CD4-positive, alpha-beta memory T cell (primary cell): ENCODE measurements at places on chromosomes 4 and X. TPM values are rescaled to one million over a fixed set of nuclear protein-coding genes. Genes with fewer than 3 reads are reported as not detected.

VCX2 gene
- not detected for total RNA-seq

CLIC2 gene
- total RNA-seq = 0.28 TPM

DNA sequence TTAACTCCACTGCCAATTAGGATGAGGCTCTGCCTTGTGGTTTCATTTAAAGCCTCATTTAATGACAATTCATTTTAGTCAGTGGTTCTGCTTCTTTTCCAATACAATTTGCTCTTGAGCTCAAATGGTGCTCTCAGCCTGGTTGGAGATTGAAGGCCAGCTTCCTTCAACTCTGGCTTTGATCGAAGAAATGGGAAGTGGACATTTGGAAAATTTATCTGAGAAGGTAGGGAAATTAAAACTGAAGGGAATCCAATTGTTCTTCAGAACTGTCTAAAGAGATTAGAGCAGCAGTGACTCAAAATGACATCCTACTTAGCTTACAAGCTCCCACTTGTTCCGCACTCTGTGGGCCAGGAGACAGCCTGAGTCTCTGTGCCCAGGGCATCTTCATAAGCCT is 206.8 kb downstream of the SMARCA1 start:
- H3K36me3 ChIP-seq = no peaks in the 10 kb centered on the region
- DNase-seq = no peak
- H3K27me3 ChIP-seq = no peaks in the 10 kb centered on the region
- H3K4me3 ChIP-seq = no peak overlapping the region
- H3K4me1 ChIP-seq = no peaks in the 10 kb centered on the region

HERC3 gene
- total RNA-seq = 97.1 TPM

PALLD gene
- 1.0 TPM for total RNA-seq

CFAP47 gene
- total RNA-seq = not detected

DNA sequence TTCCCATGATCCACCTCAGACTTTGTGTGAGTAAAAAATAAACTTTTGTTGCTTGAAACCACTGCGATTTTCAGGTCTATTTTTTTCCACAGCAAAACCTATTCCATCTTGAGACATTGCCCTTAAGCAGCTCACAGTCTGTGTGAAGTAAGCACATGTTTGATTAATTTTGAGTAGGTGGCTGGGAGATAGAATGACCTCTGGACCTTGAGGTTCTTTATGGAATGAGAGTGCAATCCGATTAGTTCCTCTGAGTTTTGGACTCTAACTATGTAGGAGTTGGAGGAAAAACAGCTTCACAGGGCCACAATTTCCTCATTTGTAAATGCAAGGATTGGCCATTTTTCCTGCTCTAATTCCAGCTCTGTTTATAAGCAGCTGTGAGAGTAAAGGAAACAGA is 234.1 kb upstream of the IGFBP7 start:
- no peak for DNase-seq
- H3K27ac ChIP-seq = no peak overlapping the region
- H3K36me3 ChIP-seq = no peaks in the 10 kb centered on the region
- no peak overlapping the region for H3K4me3 ChIP-seq
- no peaks in the 10 kb centered on the region for H3K4me1 ChIP-seq
- H3K27me3 ChIP-seq = no peaks in the 10 kb centered on the region

DNA sequence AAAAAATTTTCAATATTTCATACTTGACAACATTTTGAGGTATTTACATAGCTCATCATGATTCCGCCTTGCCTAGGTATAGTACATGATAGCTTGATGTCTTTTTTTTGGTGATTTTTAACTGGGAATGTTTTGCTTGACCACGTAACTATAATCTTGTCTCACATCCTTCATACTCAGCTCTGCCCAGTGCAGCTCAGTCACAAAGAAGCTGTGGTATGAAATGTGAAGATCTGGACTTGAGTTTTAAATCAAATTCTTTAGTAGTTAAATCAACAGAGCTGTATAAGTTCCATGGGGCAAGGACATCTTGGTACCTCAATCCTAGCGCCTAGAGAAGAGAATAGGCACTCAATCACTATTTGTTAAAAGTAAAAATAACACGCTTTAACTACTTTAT is 276.3 kb upstream of the DKK2 start:
- no peak overlapping the region for H3K4me3 ChIP-seq
- no peaks in the 10 kb centered on the region for H3K36me3 ChIP-seq
- no peak for DNase-seq
- no peaks in the 10 kb centered on the region for H3K27me3 ChIP-seq
